ENCODE measurements at places on chromosomes 16 and 17. TPM values are rescaled to one million over a fixed set of nuclear protein-coding genes. Genes with fewer than 3 reads are reported as not detected.

The RAC3 gene
- total RNA-seq, result 0.59 TPM

DNA sequence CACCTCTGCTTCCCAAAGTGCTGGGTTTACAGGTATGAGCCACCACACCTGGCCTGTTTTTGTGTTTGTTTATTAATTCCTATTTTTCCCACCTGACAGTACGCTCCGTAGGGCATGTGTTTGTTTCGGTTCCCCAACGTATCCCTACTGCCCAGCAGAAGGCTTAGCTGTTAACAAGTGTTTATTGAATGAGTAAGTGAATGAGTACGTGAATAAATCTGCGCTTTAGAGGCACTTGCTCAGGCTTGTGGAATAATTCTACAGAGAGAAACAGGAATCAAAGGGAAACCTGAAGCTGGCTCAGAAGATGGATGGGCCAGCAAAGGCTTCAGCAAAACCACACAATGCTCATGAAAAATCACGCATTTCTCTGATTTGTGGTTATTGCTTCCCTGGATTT is 647.9 kb downstream of the MAF start:
- DNase-seq, result no peak

The KCNAB3 gene
- total RNA-seq, result under 0.01 TPM

DNA sequence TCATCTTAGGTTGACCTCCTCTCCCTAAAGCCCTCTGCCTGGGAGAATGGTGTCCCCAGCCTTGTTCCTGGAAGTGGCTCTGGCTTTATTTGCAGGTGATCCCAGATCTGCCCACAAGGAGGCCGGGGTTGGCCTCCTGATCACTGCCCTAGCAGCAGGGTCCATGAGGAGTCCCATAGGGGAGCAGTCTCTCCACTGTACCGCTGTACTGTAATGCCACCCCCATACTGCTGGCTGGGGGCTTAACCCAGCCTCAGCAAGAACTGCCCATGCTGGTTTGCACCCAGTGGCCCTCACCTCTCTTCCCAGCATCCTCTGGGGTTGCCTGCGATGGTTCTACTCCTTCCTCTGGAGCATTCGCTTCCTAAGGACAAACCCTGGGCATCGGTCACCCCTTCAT is 39.1 kb downstream of the PSME3IP1 start:
- peak; percentile 79 for DNase-seq

The PIPOX gene
- total RNA-seq, result 1.8 TPM

- DNase-seq, result peak; percentile 92
Observed at GRCh38 chr17:20226814-20227482, 217.8 kb downstream of the SPECC1 start.

DNA sequence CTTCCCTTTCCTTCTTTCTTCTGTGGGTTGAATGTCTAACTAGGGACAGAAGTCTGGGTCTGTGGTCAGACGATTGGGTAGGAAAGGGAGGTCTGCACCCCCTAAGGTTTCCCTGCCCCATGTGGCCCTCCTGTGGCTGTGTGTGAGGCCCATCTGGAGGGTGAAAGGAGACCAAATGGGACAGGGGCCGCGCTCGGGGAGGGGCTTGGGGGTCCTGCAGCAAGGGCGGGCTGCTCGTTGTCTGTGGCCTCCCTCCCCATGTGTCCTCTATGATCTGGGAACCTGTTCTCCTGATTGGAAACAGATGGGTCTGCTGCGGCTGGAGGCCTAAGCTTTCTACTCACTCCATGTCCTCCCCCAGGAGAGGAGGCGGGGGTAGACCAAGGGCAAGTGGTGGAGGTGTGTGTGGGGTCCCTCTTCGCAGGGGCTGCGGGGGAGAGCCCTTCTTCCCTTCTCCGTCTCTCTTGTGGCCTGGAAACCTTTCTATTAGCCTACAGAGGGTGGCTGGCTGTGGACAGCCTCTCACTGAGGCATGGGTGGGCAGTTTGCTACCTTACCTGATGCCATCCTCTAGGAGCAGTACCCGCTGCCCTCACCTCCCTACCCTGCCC is 18.6 kb downstream of the IGFBP4 start:
- DNase-seq, result peak; percentile 67

DNA sequence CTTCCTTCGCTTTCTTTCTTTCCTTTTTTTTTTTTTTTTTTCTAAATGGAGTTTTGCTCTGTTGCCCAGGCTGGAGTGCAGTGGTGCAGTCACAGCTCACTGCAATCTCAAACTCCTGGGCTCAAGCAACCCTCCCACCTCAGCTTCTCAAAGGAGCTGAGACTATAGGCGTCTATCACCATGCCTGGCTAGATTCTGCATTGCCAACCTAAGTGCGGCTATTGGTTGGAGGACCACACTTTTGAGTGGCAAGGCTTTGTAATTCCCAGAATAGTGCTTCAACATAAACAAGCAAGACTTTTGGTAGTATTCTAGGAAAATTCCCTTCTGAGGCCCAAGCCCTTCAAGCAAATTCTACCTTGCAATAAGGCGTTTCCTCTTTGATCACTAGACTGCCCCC is 107.8 kb downstream of the YPEL2 start:
- no peak for DNase-seq

The SLC2A4 gene
- total RNA-seq, result under 0.01 TPM

Data from osteoblast (primary cell).